ENCODE measurements at places on chromosomes 16 and 17. TPM values are rescaled to one million over a fixed set of nuclear protein-coding genes. Genes with fewer than 3 reads are reported as not detected.

- no peaks in the 10 kb centered on the region for H3K36me3 ChIP-seq
- H3K4me3 ChIP-seq = peak overlapping the region; percentile 21
- DNase-seq = no peak
- H3K27me3 ChIP-seq = no peaks in the 10 kb centered on the region
- H3K4me1 ChIP-seq = peaks cover 16% of the 10 kb centered on the region
Observed at GRCh38 chr17:41308251-41308917, 725 bp downstream of the KRTAP16-1 start.

DNA sequence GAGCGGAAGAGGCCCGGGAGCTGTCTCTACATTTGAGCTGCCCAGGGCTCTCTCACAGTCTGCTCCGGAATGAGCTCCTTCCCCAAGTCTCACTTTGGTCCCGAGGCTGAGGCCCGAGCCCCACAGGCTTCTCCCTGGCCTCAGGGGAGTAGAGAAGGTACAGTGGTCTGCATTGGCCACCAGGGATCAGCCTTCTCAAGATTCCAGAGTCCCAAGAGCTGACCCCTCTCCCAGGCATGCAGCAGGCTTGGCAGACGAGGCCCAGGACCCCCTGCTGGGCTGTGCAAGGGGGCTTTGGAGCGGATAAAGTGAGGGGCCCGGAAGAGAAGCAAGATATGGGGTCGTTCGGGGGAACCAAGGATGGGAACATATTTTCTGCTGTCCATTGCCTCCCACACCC, 3.1 kb downstream of the PRSS27 start:
- H3K27ac ChIP-seq = no peak overlapping the region
- H3K4me1 ChIP-seq = peaks cover 3% of the 10 kb centered on the region
- no peak overlapping the region for H3K4me3 ChIP-seq
- H3K36me3 ChIP-seq = no peaks in the 10 kb centered on the region
- no peaks in the 10 kb centered on the region for H3K27me3 ChIP-seq
- DNase-seq = no peak

GRCh38 chr17:61863801-61864126, 436 bp upstream of the BRIP1 start:
- peak overlapping the region; percentile 97 for H3K4me3 ChIP-seq
- H3K27me3 ChIP-seq = no peaks in the 10 kb centered on the region
- peaks cover 11% of the 10 kb centered on the region for H3K4me1 ChIP-seq
- peaks cover 10% of the 10 kb centered on the region for H3K36me3 ChIP-seq
- peak overlapping the region; percentile 91 for H3K27ac ChIP-seq

Gene ZNF624
- 4.8 TPM for total RNA-seq

Gene BCL6B
- not detected for total RNA-seq
